ENCODE measurements at places on chromosomes 4 and X.
A peak's percentile ranks its signal among the peaks of the same experiment; 100 is the strongest.

DNA sequence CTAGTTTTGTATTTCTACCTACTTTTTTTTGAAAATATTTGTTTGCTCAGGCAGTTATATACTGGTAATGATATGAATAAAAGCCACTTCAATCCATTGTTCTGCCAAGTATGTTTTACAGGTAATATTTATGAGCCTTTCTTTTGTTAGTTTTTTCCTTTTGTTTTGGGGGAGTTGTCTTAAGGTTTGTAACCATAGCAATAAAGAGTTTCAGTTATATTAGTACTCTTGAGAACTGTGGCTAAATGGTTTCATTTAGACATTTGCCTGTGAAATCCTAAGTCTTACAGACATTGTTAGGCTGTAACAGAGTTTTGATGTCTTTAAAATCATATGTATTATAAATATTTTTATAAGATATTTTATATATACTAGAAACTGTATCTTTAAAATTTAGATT, 150.1 kb downstream of the DIPK2B start:
- no peak for DNase-seq

DNA sequence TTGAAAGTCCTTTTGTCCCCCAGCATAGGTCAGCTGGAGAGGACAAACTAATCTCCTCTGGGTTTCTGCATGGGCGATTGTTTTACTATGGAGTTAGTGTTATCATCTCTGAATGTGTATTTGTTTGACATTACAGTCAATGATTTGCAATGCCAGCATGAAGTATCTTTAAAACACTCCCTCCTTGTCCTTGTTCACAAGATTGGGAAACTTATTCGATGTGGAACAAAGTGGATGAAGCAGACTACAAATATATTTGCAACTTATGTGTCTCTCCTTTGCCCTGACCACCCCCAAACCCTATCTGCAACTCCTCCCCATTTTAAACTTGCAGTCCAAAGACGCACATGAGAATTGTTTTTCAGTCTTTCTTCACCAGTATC, 1.5 kb upstream of the PITX2 start:
- DNase-seq: no peak

DNA sequence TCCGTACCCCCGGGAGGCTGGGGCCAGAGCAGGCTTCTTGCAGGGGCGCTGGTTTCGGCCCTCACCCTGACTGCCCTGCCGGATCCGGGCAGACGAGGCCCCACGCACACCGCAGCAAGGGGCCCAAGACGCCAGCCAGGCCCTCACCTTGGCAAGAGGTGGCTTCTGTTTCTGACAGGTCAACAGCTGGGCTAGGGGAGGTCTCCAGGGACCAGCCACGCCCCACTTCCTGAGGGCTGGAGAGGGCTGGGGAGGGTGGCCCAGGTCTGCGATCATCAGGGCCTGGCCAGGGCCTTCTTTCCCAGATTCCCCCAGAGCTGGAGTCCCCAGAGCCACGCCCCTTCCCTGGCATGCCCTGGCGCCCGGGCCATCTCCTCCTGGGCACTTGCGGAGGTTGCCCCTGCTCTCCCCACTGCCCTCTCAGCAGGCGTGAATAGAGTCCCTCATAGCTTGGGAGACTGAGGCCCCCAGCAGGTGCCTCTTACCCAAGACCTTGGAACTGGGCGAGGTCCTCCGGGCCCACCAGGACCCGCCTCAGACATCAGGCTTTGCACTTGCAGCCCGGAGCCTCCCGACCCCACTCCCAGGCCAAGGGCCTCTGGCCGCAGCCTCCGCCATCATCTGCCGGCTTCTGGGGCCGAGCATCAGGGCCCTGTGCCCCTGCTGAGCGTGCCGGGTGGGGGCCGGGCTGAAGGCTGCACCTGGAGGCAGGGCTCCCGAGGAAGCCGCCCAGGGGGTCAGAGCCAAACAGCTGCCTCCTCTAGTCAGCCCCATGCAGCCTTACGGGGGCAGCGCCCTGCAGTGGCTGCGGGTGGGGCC, 6.3 kb upstream of the FGFR3 start:
- no peak for DNase-seq

- DNase-seq: no peak
Observed at GRCh38 chr4:128354205-128354821, 66.7 kb upstream of the PGRMC2 start.

- no peak for DNase-seq
Observed at GRCh38 chrX:68761086-68761485, 67.7 kb upstream of the EFNB1 start.

DNA sequence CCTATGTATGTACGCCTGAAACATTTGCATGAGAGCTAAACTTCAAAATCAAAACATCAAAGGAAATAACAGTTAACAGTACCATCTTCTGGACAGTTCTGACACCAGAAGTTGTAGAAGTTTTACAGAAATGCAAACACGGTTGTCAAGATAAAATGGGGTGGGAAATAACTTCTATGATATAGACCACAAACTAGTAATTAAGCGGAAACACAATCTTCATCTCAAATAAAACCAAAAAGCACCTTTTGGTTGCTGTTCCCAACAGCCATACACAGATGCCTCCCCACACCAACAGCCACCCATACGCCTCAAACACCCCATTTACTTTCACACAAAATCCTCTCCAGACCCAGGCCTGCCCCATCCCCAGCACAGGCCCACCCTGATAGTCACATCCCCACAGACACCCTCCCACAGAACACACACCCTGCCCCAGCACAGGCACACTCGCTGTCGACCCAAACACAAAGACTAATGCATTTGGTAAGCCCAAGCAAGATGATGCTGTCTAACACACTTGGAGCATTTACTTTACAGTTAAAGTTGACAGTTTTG, 64.3 kb downstream of the TAPT1 start:
- no peak for DNase-seq

- no peak for DNase-seq
Observed at GRCh38 chr4:24763631-24764297, 31.6 kb upstream of the SOD3 start.

- DNase-seq: no peak
Observed at GRCh38 chr4:72209600-72209999, 177.8 kb downstream of the NPFFR2 start.

- no peak for DNase-seq
Observed at GRCh38 chr4:161629694-161630441, 533.9 kb downstream of the FSTL5 start.

DNA sequence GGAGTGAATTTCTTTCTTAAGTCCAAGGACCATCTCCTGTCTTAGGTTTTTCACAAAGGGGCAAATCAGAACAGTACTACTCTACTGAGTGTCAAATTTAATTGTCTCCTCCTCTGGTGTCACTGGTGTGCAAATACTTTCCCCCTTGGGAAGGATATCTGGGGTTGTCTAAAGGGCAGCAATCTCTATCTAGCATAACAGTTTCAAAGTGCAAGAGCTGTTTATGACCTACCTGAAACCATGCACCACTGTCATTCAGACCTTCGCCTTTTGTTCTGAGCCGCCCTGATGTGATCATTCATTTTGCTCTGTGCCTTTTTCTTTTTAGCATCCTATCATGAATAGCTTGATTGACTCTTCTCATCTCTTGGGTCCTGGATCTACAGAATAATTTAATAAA, 39.3 kb downstream of the IL1RAPL1 start:
- no peak for DNase-seq

- DNase-seq: no peak
Observed at GRCh38 chrX:72040506-72040905, 91.2 kb downstream of the RTL5 start.

GRCh38 chrX:148713981-148714380, 213.6 kb downstream of the AFF2 start:
- no peak for DNase-seq

DNA sequence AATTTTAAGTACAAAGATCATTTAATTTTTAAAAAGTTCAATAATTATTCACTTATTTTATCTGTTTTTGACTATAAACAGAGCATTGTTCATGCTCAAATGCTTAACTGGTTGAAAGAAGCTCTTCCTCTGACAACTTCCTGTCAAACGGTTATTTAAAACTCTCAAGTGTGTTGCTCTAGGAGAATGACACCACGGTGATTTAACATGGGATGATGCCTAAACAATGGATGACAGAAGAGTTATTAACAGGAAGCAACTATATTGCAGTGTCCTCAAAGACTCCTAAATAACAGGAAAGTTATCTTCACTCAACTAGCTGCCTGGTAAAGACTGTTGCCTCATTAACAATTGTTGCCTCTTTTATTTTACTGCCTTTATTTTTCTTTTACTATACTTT, 509.6 kb downstream of the PACRGL start:
- no peak for DNase-seq

DNA sequence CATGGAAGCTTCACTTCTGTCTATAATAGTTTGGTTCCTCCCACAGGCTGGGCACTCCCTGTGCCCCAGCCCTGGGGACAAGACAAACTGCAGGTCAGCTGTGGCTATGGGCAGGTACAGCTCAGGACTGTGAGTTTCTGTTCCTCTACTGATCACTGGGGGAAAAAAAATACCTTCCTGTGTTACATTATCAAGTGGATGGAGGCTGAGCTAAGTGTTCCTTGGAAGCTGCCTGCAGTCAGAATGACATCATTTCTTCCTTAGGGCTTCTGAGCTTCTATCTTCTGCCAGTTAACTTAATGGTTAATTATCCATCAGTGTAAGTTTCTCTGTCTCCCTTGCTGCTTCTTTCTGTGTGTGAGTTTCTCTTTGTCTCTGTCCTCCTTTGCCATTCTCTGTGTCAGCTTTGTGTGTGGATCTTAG, 4.6 kb downstream of the RAB33A start:
- DNase-seq: no peak

- no peak for DNase-seq
Observed at GRCh38 chr4:56874166-56874565, 33.5 kb upstream of the REST start.

DNA sequence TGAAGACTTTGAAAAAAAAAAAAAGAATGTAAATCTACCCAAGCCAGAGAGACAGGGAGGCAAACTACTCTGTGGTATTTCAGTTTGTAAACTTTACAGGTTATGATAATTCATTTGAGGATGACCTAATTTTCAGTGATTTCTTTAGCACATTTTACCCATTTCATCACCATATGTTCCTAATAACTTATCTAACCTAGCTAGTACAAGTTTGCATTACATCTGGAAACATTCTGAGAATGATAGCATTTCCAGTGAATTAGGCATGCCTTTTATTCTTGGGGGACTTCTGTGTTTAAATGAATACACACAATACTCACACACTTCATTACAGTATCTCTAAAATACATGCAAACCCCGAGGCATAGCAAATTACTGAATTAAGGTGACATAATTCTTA, 1055.5 kb downstream of the PCDH18 start:
- no peak for DNase-seq

- DNase-seq: no peak
Observed at GRCh38 chrX:71565474-71566041, 12.7 kb upstream of the GCNA start.

GRCh38 chr4:176319704-176320339, at the start of gene SPCS3:
SPCS3 (plus strand) TSS chr4:176319966; CDS start chr4:176320077, 111 bp downstream.
- peak; percentile 90 for DNase-seq

DNA sequence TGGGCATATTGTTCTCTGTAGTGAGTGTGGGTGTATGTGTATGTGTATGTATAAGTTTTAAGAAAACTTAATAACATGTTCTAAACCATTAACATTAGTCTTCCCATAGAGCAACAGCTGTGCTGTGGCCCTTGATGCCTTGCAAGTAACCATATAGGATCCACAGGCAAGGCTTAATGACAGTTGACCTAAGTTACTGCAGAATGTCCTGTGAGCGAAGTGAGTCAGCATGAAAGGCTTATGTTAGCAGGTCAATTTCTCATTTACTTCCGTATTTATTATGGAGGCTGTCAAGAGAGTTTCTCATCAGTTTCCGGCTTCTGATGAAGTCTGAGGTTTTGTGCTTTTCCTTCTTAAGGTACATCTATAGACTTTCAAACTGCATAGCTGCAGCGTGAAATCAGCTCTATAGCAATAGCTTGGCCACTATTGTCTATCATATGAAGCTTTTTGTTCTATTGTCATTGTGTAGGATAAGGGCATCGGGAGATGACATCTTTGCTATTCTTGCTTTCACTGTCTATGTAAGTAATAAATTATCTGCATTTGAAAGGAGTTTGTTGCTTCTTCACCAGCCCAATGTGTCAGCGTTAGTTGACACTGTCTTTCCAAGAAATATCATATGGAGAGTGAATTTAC, 1153.4 kb upstream of the AGA start:
- no peak for DNase-seq

- DNase-seq: no peak
Observed at GRCh38 chr4:89586864-89587263, 250.1 kb downstream of the SNCA start.

- no peak for DNase-seq
Observed at GRCh38 chr4:121551271-121551670, 145.5 kb downstream of the ANXA5 start.

- peak; percentile 18 for DNase-seq
Observed at GRCh38 chr4:82201805-82202641, 171.8 kb downstream of the HNRNPD start.

GRCh38 chrX:16970977-16971376, 24.5 kb downstream of the REPS2 start:
- DNase-seq: no peak

- no peak for DNase-seq
Observed at GRCh38 chr4:159428975-159429692, 326.3 kb downstream of the RAPGEF2 start.

DNA sequence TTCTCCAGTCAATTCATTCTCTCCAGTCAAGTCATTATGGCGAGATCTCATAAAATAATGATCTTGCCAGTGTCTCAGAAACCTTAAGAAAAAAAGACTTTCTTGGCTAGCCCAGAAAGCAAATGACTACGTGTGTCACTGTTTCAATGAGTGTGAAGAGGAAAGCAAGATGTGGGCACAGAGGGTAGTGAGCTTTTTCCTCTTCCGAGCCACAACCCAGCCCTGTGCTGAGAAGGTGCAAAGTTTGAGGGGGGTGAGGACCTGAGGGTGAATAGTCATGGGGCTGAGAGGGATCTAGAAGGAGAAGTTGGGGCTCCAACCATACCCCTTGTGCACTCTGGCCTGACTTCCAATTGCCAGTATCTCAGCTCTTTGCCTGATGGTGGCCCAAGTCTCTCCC, 85.6 kb upstream of the EGFL6 start:
- no peak for DNase-seq

- DNase-seq: no peak
Observed at GRCh38 chrX:43870758-43871419, 11.4 kb downstream of the MAOB start.

DNA sequence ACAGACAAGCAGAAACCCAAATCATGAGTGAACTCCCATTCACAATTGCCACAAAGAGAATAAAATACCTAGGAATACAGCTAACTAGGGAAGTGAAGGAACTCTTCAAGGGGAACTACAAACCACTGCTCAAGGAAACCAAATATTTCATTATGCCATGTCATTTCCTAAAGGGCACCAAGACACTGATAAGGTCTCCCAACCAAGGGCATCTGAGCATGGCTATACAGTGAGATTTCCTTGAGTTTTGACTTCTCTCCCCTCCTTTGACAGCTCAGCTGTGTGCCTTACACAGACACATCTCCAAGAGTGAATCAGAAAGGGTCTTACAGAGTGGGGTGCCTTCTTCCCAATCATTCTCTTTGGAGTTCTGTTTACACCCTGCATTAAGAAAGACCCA, 40.4 kb downstream of the PCDH7 start:
- no peak for DNase-seq
